ENCODE measurements at places on chromosomes 7 and 10. TPM values are rescaled to one million over a fixed set of nuclear protein-coding genes. Genes with fewer than 3 reads are reported as not detected.

GRCh38 chr10:28411648-28412047 is 108.8 kb upstream of the MPP7 start:
- H3K4me1 ChIP-seq, result no peaks in the 10 kb centered on the region
- DNase-seq, result no peak
- H3K27ac ChIP-seq, result no peak overlapping the region
- no peaks in the 10 kb centered on the region for H3K36me3 ChIP-seq
- no peak overlapping the region for H3K4me3 ChIP-seq

- no peaks in the 10 kb centered on the region for H3K36me3 ChIP-seq
- H3K4me3 ChIP-seq, result no peak overlapping the region
- H3K27me3 ChIP-seq, result no peaks in the 10 kb centered on the region
- no peak overlapping the region for H3K27ac ChIP-seq
These were observed 49.5 kb downstream of the UBE3C start for GRCh38 chr7:157188091-157188665.

GRCh38 chr10:10475812-10476211 is 541.9 kb upstream of the CELF2 start:
- H3K27ac ChIP-seq, result no peak overlapping the region
- H3K36me3 ChIP-seq, result no peaks in the 10 kb centered on the region
- no peak overlapping the region for H3K4me3 ChIP-seq
- no peaks in the 10 kb centered on the region for H3K27me3 ChIP-seq

- no peak overlapping the region for H3K4me3 ChIP-seq
- no peak for DNase-seq
- no peaks in the 10 kb centered on the region for H3K27me3 ChIP-seq
- no peak overlapping the region for H3K27ac ChIP-seq
- H3K4me1 ChIP-seq, result no peaks in the 10 kb centered on the region
These were observed 81.1 kb downstream of the MET start for GRCh38 chr7:116753130-116753529.

The VPS37D gene
- total RNA-seq, result 7.1 TPM

DNA sequence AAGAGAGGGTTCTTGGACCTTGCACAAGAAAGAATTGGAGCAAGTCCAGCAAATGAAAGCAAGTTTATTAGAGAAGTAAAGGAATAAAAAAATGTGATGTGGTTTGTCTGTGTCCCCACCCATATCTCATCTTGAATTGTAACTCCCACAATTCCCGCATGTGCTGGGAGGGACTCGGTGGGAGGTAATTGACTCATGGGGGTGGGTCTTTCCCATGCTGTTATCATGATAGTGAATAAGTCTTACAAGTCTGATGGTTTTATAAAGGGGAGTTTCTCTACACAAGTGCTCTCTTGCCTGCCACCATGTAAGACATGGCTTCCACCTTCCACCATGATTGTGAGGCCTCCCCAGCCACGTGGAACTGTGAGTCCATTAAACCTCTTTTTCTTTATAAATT is 39.2 kb upstream of the FZD9 start:
- no peaks in the 10 kb centered on the region for H3K36me3 ChIP-seq
- no peak for DNase-seq
- peaks cover 2% of the 10 kb centered on the region for H3K4me1 ChIP-seq
- no peak overlapping the region for H3K4me3 ChIP-seq
- H3K27ac ChIP-seq, result no peak overlapping the region

DNA sequence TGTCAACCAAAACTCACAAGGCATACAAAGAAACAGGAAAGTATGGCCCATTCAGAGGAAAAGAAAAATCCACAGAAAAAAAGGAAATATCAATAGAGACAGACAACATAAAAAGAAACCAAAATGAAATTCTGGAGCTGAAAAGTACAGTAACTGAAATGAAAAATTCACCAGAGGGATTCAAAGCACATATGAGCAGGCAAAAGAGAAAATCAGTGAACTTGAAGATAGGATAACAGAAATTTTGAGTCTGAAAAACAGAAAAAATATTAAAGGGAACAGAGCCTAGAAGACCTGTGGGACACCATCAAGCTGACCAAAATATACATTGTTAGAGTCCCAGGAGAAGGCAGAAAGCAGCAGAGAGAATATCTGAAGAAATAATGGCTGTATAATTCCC is 60.6 kb downstream of the XPNPEP1 start:
- H3K27ac ChIP-seq, result no peak overlapping the region
- no peak overlapping the region for H3K4me3 ChIP-seq
- no peaks in the 10 kb centered on the region for H3K36me3 ChIP-seq

The LRRC61 gene
- total RNA-seq, result 27.1 TPM

DNA sequence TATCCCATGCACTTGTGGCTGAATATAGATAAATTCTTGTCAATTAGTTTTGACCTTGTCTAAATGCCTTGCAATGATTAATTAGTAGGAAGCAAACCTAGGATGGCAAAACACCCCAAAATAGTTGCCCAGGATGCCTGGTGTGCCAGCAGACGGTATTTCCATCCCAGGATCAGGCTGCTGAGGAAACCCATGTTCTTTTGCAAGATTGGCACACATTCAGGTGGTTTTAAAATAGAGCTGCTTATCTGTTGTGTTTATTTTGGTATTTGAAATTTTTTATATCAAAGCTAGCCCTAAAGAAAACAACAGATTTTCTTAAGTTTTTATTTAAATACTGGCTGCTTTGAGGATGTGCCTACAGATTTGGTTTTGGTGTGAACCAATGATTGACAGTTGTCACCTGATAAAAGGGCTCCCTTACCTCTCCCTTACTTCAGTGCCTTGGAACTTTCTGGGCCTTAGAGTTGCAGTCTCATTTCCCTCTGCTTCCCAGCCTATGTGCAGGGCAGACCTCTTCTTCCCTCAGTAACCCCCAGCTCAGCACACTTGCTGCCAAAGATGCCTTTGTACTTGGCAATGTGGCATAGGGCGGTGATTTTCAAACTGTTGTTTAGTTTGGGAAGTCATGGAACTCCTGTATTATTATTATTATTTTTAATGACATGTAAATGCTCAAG is 54.0 kb downstream of the CCNY start:
- H3K36me3 ChIP-seq, result no peaks in the 10 kb centered on the region
- no peak overlapping the region for H3K27ac ChIP-seq
- peaks cover 24% of the 10 kb centered on the region for H3K4me1 ChIP-seq
- no peak overlapping the region for H3K4me3 ChIP-seq
- H3K27me3 ChIP-seq, result no peaks in the 10 kb centered on the region

- H3K4me3 ChIP-seq, result no peak overlapping the region
- no peaks in the 10 kb centered on the region for H3K36me3 ChIP-seq
- H3K4me1 ChIP-seq, result no peaks in the 10 kb centered on the region
- no peak overlapping the region for H3K27ac ChIP-seq
- H3K27me3 ChIP-seq, result no peaks in the 10 kb centered on the region
These were observed 45.0 kb upstream of the AKR1C1 start for GRCh38 chr10:4918236-4918635.

GRCh38 chr10:117499248-117500105 is 43.1 kb upstream of the EMX2 start:
- no peaks in the 10 kb centered on the region for H3K27me3 ChIP-seq
- no peak overlapping the region for H3K4me3 ChIP-seq
- no peaks in the 10 kb centered on the region for H3K36me3 ChIP-seq

The PPP2R2D gene
- 39.5 TPM for total RNA-seq

GRCh38 chr10:24723386-24723787 is 300 bp downstream of the ARHGAP21 start:
- DNase-seq, result no peak
- H3K36me3 ChIP-seq, result no peaks in the 10 kb centered on the region
- H3K4me1 ChIP-seq, result no peaks in the 10 kb centered on the region
- H3K27me3 ChIP-seq, result no peaks in the 10 kb centered on the region

DNA sequence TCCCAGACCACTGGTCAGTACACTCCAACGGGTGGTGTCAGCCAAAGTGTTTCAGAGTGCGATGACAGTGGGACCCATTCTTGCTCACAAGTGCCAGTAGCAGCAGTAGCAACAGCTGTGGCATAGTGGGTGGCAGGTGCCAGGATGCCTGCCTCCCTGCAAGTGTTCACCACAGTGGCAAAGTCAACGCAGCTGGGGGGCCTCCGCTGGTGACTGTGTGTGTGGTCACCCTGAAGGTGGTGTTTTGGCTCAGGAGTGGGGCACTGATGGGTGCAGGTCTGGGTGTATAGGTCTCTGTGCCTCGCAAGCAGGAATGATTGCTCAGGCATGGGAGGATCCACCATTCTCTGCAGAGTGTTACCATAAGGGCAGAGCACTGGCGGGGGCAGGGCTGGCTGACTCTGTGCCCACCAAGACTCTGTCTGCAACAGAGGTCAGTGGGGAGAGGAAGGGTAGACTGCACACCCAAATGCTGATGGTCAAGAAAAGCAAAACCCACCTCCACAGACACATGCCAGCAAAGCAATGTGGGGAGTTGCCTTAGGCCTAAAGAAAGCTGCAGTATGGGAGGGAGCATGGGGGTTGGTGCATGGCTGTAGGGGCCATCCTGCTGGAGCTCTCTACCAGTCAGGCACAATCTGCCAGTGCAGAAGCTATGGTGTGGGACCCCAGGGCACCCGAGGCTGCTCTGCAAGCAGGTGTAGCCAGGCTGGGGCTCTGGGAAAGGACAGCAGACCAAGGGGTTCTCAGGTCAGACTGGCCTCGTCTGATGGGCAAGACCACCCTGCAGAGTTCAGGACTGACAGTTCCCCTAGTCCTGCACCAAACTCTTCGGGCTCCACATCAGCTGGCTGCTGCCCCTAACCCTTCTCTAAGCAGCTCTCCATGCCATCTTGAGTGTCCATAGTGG is 368.1 kb downstream of the CTNNA3 start:
- H3K36me3 ChIP-seq, result no peaks in the 10 kb centered on the region
- H3K4me1 ChIP-seq, result no peaks in the 10 kb centered on the region
- no peak overlapping the region for H3K4me3 ChIP-seq

The ATOH7 gene
- total RNA-seq, result not detected

- no peaks in the 10 kb centered on the region for H3K36me3 ChIP-seq
- H3K27me3 ChIP-seq, result no peaks in the 10 kb centered on the region
- H3K27ac ChIP-seq, result no peak overlapping the region
- H3K4me1 ChIP-seq, result no peaks in the 10 kb centered on the region
- DNase-seq, result no peak
These were observed 288.6 kb upstream of the PHF14 start for GRCh38 chr7:10685040-10685439.

GRCh38 chr10:32692174-32692573 is 246.2 kb downstream of the CCDC7 start:
- H3K36me3 ChIP-seq, result no peaks in the 10 kb centered on the region
- DNase-seq, result no peak
- no peaks in the 10 kb centered on the region for H3K27me3 ChIP-seq
- H3K4me3 ChIP-seq, result no peak overlapping the region

- no peaks in the 10 kb centered on the region for H3K27me3 ChIP-seq
- DNase-seq, result no peak
- peaks cover 2% of the 10 kb centered on the region for H3K4me1 ChIP-seq
- H3K27ac ChIP-seq, result no peak overlapping the region
These were observed 160.4 kb upstream of the PHYHIPL start for GRCh38 chr10:59016043-59016442.

The CNPY1 gene
- total RNA-seq, result not detected

DNA sequence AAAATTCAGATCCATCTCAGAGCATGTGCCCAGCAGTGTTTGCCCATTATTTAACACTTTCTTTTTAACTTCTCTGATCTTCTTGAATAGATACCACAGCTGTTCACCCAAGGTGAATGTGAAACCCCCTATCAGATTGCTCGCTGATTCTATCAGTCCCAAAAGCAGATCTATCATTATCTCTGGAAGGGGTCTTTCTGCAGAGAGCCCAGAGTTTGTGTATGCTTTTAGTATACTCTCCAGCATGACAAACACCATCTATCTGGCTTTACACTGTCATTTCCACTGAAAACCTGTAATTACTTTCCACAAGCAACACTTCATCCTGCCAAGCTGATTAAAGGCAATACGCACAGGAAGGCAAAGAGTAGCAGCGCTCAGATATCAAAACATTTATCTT is 168.2 kb downstream of the CACNA2D1 start:
- H3K4me1 ChIP-seq, result no peaks in the 10 kb centered on the region
- DNase-seq, result no peak
- no peaks in the 10 kb centered on the region for H3K27me3 ChIP-seq
- H3K27ac ChIP-seq, result no peak overlapping the region
- no peak overlapping the region for H3K4me3 ChIP-seq

DNA sequence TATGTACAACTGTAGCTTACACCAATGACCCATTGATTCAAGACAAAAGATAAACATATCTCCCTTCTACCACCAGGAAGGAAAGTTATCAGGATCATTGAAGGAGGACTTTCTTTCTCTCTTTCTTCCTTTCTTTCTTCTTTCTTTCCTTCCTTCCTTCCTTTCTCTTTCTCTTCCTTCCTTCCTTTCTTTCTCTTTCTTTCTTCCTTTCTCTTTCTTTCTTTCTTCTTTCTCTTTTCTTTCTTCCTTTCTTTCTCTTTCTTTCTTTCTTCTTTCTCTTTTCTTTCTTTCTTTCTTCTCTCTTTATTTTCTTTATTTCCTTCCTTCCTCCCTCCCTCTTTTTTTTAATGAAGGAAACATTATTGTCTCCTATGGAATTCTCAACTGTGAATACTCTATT is 10.6 kb upstream of the OR2A2 start:
- no peaks in the 10 kb centered on the region for H3K36me3 ChIP-seq
- H3K4me1 ChIP-seq, result no peaks in the 10 kb centered on the region
- H3K27ac ChIP-seq, result no peak overlapping the region
- no peak overlapping the region for H3K4me3 ChIP-seq

- H3K4me3 ChIP-seq, result no peak overlapping the region
- DNase-seq, result no peak
- no peaks in the 10 kb centered on the region for H3K27me3 ChIP-seq
These were observed 133.3 kb upstream of the MGMT start for GRCh38 chr10:129333706-129334105.

GRCh38 chr10:70565556-70566514 is 36.7 kb downstream of the PRF1 start:
- H3K27ac ChIP-seq, result no peak overlapping the region
- no peaks in the 10 kb centered on the region for H3K4me1 ChIP-seq
- no peaks in the 10 kb centered on the region for H3K36me3 ChIP-seq
- H3K27me3 ChIP-seq, result no peaks in the 10 kb centered on the region
- H3K4me3 ChIP-seq, result no peak overlapping the region

The SORCS1 gene
- total RNA-seq, result 0.05 TPM

DNA sequence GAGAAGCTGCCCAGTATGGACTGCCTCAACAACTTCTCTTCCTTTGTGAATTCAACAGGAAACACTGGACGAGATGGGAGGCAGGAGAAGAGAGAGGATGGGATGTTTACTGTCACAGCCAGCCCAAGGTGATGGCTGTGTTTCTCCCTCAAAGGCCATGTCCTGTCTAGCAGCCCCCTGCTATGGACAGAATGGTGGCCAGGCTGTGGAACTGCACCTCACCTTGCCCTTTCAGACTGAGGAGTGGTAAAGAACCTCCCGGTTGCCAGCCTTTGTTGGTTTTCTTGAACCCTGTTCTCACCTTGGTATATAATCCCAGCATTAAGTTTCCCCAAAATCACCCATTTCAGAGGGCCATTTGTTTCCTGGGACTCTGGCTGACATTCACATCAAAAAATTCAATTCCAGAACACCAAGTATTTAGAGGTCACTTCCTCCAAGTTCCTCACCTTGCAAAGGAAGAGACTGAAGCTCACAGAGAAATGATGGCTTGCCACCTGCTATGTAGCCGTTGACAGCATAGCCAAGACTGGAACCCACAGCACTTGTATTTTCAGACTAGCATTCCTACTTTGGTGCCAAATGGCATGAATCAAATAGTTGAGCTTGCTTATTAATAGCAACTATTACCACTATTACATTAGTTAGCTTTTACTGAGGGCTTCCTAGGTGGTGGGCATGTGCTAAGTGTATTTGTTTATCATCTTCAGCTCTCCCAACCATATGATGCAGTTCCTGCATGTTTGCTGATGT is 224.0 kb upstream of the GRB10 start:
- H3K4me1 ChIP-seq, result no peaks in the 10 kb centered on the region
- DNase-seq, result no peak
- no peaks in the 10 kb centered on the region for H3K36me3 ChIP-seq
- no peak overlapping the region for H3K4me3 ChIP-seq
- no peak overlapping the region for H3K27ac ChIP-seq

All from ovary (tissue), 10 donors.